GM19239 (cell line): ENCODE measurements at places on chromosomes 16 and 17.

GRCh38 chr16:86611525-86611855 is 33.1 kb downstream of the FOXL1 start:
- no peak for DNase-seq

- DNase-seq, result no peak
These were observed 1682.9 kb downstream of the TP53TG3F start for GRCh38 chr16:35142147-35142808.

DNA sequence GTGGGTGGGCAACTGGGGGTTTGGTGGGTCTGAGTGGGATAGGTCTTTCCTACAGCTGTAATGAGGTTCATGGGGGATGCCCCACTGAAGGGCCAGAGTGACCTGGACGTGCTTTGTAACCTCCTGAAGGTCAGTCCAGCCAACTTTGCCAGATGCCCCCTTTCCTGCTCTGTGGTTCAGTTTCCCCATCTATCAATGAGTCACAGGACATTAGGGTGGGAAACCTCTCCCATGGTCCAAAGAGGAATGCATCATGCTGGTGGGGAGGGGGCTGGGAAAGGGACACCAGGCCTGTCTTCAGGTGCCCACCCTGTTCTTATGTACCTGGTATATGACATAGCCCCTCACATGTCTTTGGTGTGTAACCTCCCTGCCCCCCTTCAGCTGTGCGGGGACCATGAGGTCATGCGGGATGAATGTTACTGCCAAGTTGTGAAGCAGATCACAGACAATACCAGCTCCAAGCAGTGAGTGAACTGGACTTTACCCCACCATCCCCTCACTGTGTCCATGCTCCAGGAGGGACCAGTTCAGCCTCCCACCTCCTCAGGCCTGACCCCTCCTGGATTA is 24.0 kb upstream of the ALKBH5 start:
- no peak for DNase-seq

DNA sequence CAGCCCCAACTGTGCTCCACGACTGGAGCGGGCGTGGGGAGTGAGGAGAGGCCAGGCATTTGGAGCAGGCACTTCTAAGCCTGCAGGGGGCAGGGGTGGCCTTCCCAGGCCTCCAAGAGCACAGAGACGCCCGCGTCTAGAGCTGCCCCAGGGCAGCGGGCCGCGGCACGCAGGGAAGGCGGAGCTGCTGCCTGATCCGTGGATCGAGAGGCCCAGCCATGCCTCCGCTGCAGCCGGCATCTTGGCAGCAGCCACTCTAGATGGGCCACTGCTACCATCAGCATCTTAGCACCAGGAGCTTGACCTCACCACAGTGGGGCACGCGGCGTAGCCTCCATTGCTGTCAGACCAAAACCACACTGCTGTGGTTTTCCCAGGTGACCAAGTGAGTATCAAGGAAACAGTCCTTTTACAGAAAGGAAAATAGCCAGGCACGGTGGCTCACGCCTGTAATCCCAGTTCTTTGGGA is 20.4 kb upstream of the WDR45B start:
- DNase-seq, result peak; percentile 84

GRCh38 chr17:60563743-60564142 is 36.2 kb upstream of the PPM1D start:
- DNase-seq, result no peak

DNA sequence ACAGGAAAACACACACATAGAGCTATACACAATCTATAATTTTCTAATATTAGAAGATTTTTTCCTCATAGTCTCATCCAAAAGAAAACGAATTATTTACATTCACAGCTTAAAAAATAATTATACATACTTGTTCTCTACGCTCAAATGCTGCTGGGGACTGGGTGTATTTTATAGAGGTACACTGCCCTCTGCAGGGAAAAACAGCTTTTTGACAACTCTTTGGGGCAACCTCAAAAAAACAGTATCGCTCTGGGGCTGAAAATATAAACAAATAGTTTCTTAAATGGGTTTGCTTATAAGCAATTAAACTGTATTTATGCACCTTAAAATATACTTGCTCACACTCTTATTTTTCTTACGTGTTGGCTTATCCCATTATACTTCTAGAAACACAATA is 261.8 kb upstream of the PSMD7 start:
- DNase-seq, result no peak

- DNase-seq, result no peak
These were observed 125.2 kb upstream of the ZFHX3 start for GRCh38 chr16:73172973-73173709.

- DNase-seq, result no peak
These were observed 967 bp upstream of the CDH15 start for GRCh38 chr16:89170346-89171215.

DNA sequence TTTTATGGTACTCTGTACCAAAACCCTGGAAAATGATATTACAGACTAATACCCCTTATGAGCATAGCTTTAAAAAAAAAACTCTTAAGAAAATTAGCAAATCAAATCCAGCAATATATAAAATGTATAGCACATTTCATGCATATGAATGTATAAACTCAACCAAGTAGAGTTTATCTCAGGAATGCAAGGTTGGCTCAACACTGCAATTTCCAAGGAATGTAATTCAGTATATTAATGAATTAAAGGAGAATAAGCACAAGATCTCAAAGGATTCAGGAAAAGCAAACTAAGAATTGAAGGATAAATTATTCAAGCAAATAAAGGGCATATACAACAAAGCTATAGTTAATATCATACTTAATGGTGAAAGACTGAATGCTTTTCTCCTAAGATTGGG is 61.9 kb upstream of the RPL38 start:
- no peak for DNase-seq

GRCh38 chr16:83238949-83239691 is 568.7 kb upstream of the HSBP1 start:
- no peak for DNase-seq

- no peak for DNase-seq
These were observed 7.2 kb upstream of the USP10 start for GRCh38 chr16:84692451-84693214.

DNA sequence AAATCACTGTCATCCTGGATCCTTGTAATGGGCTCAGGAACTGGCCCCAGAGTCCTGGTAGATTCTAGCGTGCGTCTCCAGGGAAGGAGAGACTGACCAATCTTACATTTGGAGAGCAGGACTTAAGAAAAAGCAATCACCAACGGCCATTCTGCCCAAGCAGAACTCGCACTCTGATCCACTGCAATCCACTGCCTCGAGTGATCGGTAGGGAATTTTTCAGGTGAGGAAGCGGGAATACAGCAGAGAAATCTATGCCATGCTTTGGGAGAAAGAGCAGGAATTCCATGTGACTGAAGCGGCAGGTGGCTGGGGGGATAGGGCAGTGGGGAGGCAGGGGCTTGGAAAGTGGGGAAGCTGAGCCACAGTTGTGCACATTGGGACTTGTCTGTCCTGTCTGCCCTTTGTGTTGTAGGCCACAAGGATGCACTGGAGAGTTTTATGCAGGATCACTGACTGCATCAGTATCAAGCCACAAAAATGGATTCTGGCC is 143.9 kb upstream of the HS3ST2 start:
- no peak for DNase-seq

DNA sequence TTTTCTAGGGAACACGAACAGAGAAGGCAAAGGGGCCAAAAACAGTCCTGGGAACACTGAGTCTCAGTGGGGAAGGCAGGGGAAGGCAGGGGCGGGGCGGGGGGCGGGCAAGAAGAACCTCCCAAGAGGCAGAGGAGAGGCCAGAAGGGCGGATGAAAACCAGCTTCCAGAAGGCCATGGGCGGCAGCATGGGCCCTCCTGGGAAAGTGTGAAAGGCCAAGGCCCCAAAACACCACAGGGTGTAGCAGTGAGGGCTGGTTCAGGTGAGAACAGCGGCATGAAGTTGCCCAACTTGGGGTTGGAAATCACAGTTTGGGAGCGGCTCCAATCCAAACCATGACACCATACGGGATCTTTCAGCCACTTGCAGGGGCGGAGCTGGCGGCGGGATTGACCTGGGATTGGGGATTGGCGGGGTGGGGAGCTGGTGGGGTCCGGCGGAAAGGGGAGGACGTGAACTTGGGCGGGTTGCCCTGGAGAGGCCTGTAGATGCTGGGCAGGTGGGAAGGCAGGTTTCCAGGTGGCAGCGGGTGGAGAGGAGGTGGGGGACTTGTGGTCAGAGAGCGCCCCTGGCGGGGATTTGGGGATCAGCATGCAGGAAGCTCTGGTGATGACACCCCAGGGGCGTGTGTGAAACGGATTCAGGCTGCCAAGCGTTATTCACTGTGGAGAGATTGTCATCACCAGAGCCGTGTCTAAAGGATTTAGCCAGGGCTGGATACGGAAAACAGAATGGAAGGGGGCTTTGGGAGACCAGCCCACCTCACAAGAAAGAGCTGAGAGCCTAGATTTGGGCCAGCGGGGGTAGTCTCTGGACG is 80.9 kb downstream of the ARHGAP23 start:
- DNase-seq, result peak; percentile 96

DNA sequence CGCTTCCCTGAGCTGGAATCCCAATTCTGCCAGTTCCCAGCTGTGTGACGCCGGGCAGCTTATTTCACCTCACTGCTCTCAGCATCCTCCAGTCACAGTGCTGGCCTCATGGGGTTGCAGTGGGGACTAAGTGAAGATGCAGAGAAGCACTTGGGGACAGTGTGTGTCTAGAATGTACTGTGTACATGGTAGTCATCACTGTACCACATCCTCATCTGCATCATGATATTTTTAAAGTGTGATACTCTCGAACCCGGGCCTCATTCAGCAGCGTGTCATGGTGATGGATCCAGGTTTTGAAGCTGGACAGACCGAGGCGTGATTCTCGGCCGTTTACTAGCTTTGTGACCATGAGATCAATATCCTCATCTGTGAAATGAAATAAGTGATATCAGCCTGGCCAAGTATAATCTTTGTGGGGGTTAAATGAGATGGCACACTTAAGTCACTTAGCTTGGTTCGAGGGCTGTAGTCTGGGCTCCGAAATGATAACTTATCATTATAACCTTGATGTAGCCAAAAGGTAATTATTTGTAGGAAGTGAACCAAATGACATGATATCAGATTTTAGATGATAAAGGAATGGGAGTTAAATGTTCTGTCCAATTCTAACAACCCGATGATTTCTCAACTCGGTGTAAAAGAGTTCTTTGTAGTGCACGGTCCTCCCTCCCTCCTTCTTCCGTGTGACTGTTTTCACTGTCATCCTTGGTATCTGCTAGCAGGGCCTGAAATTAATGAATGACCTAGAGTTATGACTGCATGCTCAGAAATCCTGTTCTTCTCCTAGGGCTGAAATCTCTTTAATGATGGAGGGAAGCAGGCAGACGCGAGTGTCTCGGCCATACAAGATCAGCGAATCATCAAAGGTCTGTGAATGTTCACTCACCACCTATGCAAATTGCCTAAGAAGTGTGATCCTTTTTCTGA is 2.0 kb downstream of the KLHL36 start:
- no peak for DNase-seq

DNA sequence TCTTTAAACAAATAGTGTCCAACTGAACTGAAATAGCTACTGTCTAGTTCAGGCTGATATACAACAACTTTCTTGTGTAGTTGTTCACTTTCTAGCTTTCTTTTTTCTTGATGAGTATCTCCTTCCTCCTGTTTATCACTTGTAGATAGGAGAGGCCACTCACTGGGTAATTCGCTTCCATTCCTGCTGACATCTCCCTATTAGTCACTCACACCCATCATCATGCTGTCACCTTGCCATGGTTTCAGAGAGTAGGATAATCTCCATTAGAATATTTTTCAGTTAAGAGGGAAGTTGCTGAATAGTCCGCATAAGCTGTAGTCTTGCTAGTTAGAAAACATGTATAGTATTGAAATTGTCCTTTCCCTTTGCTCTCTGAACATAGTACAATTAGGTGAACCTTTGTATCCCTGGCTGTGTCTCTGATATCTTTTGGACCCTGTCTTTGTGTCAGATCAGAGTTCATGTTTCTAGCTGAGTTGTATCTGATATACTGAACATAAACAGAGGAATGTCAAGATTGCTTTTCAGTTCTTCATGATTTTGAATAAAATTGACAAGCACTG is 64.4 kb upstream of the RASL10B start:
- DNase-seq, result no peak

- no peak for DNase-seq
These were observed 32.5 kb downstream of the ASIC2 start for GRCh38 chr17:33260638-33261037.

DNA sequence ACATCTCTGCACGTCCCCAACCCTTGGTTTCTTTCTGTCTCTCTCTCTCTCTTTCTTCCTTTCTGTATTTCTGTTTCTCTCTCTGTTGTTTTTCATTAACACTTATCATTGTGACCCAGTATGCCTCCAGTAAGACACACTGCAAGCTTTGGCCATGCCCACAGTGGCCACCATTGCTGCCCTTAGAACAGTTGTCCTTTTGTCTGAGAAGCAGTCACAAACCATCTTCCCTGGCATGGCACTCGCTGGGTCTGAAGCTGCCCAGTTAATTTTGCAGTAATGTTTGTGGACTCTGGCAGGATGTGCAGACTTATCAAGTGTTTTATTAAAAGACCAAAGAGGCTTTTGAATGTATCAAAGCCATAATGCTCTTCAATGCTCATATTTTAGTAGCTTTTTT is 146.9 kb downstream of the MSI2 start:
- DNase-seq, result no peak

DNA sequence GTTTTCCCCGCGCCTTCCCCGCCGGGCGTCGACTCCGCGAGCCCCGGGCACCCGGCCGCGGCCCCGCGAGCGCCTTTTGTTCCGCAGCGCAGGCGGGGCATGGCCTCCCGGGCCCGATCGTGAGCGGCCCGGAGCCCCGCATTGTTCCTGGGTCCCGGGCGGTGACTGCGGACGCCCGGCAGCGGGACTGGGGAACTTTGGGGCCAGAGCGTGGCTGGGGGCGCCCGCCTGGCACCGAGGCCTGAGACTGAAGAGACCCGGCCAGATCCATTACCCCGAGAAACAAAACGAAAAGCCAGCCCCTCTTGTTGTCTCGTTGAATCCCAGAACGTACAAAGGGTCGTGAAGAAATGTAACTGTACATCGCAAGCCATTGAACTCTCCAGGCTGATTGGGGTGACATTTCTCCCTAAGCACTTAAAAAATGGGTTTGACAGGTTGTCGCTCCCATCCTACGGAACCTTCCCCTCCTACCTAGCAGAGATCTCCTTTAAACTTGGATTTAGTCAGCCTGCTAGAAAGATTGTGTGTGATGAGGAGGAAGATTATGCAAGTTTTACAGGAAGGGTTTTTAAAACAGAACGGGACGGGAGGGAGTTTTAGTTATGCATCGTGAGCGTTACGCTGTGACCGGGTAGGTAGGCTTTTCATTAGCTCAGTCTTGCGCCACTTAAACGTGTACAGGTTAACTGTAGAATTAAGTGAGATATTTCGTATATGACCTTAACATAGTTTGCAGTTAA is 825 bp downstream of the METTL9 start:
- DNase-seq, result peak; percentile 20
